ENCODE measurements at places on chromosomes 2 and 18.

DNA sequence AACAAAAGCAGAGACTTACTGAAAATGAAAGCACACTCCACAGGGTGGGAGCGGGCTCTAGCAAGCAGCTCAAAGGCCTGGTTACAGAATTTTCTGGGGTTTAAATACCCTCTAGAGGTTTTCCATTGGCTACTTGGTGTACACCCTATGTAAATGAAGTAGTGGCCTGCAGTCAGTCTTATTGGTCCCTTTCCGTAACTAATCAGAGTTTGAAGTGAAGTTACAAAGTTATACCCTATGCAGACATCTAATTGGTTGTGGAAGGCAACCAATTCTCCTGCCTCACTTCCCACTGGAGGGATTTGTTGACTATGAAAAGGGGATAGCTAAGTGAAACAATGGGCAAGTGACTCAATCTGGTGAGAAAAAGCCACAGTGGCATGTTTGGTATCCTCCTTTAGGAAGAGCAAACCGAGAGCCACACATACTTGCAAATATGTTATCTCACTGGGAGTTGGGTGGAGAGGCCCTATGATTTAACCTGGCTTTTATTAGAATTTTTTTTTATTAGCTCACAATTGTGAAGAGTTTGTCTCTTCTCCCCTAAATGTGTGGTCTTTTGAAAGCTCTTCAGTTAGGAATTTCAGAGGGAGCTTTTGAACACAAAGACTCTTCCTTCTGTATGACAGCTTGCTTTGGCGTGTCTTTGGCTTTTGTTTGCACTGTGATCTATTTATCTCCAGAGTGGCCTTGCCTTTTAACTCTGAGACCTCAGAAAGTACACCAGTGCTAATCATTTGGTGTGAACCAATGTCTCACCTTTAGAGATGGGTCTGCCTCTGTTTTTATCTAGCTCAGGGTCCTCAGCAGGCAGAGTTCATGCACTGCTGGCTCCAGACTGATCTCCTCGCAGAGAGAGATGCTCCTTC, 69.6 kb downstream of the MAP4K4 start:
- peak overlapping the region; percentile 51 for H3K27ac ChIP-seq
- H3K27me3 ChIP-seq, result no peaks in the 10 kb centered on the region
- H3K4me3 ChIP-seq, result peak overlapping the region; percentile 15
- no peak for DNase-seq
- H3K4me1 ChIP-seq, result peaks cover 67% of the 10 kb centered on the region

- DNase-seq, result no peak
- H3K36me3 ChIP-seq, result no peaks in the 10 kb centered on the region
- H3K4me3 ChIP-seq, result no peak overlapping the region
- H3K27ac ChIP-seq, result no peak overlapping the region
- H3K4me1 ChIP-seq, result no peaks in the 10 kb centered on the region
- H3K27me3 ChIP-seq, result no peaks in the 10 kb centered on the region
These were observed 1030.1 kb upstream of the POU3F3 start for GRCh38 chr2:103823847-103824246.

- no peak overlapping the region for H3K4me3 ChIP-seq
- H3K4me1 ChIP-seq, result no peaks in the 10 kb centered on the region
- H3K27me3 ChIP-seq, result no peaks in the 10 kb centered on the region
These were observed 43.0 kb upstream of the PID1 start for GRCh38 chr2:229314117-229314516.

GRCh38 chr2:85589181-85589580, 5.0 kb downstream of the VAMP5 start:
- DNase-seq, result no peak
- H3K4me3 ChIP-seq, result no peak overlapping the region
- H3K36me3 ChIP-seq, result no peaks in the 10 kb centered on the region
- no peaks in the 10 kb centered on the region for H3K27me3 ChIP-seq
- peak overlapping the region; percentile 64 for H3K27ac ChIP-seq

- DNase-seq, result no peak
- no peak overlapping the region for H3K27ac ChIP-seq
- H3K4me3 ChIP-seq, result no peak overlapping the region
- no peaks in the 10 kb centered on the region for H3K4me1 ChIP-seq
These were observed 317.8 kb upstream of the ZNF521 start for GRCh38 chr18:25669741-25670140.

DNA sequence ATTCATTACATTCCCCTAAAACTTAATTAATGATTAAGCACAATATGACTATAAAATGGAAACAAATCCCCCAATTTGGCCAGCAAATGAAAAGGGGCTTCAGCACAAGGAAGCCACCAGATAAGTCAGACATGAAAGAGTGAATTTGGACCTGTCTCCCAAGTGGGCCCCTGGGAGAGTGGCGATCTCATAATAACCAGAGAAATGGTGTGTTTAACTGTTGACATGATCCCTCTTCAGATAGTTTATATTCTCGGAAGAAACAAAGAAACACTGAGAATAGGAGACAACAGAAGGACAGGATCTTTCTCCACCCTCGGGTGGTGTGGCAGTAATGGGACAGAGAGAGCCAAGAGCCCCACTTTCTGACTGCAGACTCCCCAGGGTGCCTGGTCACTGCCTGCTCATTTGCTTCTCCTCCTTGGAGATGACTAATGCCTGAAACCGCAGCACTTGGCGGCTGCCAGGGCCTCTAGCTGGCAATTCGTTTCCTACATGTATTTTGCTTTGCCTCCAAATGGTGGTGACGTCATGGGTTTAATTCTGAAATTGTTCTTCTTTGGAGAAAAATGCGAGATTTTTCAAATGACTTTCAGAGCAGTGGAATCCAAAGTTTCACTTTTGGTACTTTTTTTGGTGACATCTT, 46.4 kb upstream of the SPP2 start:
- H3K4me1 ChIP-seq, result no peaks in the 10 kb centered on the region
- H3K27ac ChIP-seq, result no peak overlapping the region
- H3K36me3 ChIP-seq, result no peaks in the 10 kb centered on the region

GRCh38 chr2:45851576-45852304, 200.3 kb downstream of the PRKCE start:
- no peaks in the 10 kb centered on the region for H3K27me3 ChIP-seq
- no peak for DNase-seq
- no peak overlapping the region for H3K27ac ChIP-seq
- no peaks in the 10 kb centered on the region for H3K36me3 ChIP-seq

GRCh38 chr18:79047556-79048244, 21.5 kb upstream of the ATP9B start:
- H3K27ac ChIP-seq, result no peak overlapping the region
- no peaks in the 10 kb centered on the region for H3K36me3 ChIP-seq
- DNase-seq, result no peak
- H3K27me3 ChIP-seq, result no peaks in the 10 kb centered on the region
- H3K4me1 ChIP-seq, result no peaks in the 10 kb centered on the region
- H3K4me3 ChIP-seq, result no peak overlapping the region

GRCh38 chr2:6834163-6834562, 31.5 kb downstream of the CMPK2 start:
- H3K27ac ChIP-seq, result no peak overlapping the region
- no peaks in the 10 kb centered on the region for H3K4me1 ChIP-seq
- H3K36me3 ChIP-seq, result no peaks in the 10 kb centered on the region
- H3K4me3 ChIP-seq, result no peak overlapping the region

GRCh38 chr2:152715854-152716428, 1.3 kb downstream of the PRPF40A start:
- H3K4me1 ChIP-seq, result peaks cover 40% of the 10 kb centered on the region
- peaks cover 11% of the 10 kb centered on the region for H3K36me3 ChIP-seq
- no peaks in the 10 kb centered on the region for H3K27me3 ChIP-seq
- H3K4me3 ChIP-seq, result peak overlapping the region; percentile 95
- DNase-seq, result no peak
- H3K27ac ChIP-seq, result no peak overlapping the region

DNA sequence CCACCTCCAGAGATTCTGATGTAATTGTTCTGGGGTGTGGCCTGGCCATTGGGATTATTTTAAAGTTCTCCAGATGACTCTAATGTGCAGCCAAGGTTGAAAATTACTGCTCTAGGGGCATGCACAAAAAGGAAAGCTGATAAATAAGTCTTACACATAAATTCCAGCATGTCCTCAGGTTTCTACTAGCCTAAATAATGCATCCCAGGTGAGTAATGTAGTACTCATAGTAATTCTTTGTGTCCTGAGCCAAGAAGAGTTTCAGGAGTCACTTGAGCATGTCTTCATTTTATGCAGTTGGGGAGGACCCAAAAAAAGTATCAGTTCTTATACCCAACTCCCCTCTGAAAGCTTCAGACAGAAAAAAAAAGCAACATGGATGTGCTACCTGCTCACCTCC, 130.1 kb upstream of the SP5 start:
- no peaks in the 10 kb centered on the region for H3K27me3 ChIP-seq
- DNase-seq, result no peak
- H3K4me1 ChIP-seq, result no peaks in the 10 kb centered on the region
- H3K27ac ChIP-seq, result no peak overlapping the region
- no peak overlapping the region for H3K4me3 ChIP-seq

GRCh38 chr18:31105733-31106132, 3.5 kb upstream of the DSC2 start:
- no peaks in the 10 kb centered on the region for H3K4me1 ChIP-seq
- no peak for DNase-seq
- no peaks in the 10 kb centered on the region for H3K27me3 ChIP-seq
- H3K27ac ChIP-seq, result no peak overlapping the region
- no peaks in the 10 kb centered on the region for H3K36me3 ChIP-seq

GRCh38 chr2:233243348-233243747, 8.1 kb upstream of the ATG16L1 start:
- no peaks in the 10 kb centered on the region for H3K36me3 ChIP-seq
- no peak for DNase-seq
- no peak overlapping the region for H3K27ac ChIP-seq
- no peaks in the 10 kb centered on the region for H3K4me1 ChIP-seq
- no peak overlapping the region for H3K4me3 ChIP-seq
- H3K27me3 ChIP-seq, result no peaks in the 10 kb centered on the region

- H3K27ac ChIP-seq, result peak overlapping the region; percentile 52
- H3K27me3 ChIP-seq, result no peaks in the 10 kb centered on the region
- H3K4me1 ChIP-seq, result peaks cover 15% of the 10 kb centered on the region
These were observed 58.2 kb downstream of the ADI1 start for GRCh38 chr2:3460831-3461800.

DNA sequence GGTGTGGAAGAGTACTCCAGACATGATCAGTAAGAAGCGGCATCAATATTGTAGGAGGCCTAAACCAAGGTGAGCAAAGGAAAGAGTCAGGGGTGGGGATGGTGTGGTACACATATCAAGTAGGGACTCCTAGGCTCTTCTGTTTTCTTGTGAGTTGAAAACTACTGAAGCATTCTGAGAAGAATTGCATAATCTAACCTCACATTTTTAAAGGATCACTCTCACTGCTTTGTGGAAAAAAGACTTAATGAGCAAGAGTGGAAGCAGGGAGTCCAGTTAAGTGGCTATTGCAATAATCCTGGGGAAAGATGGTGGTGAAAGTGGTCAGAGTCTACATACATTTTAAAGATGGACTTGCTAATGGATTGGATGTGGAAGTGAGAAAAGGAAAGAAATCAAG, 899.5 kb upstream of the FAM98A start:
- H3K27ac ChIP-seq, result no peak overlapping the region
- no peaks in the 10 kb centered on the region for H3K27me3 ChIP-seq
- no peaks in the 10 kb centered on the region for H3K4me1 ChIP-seq
- H3K36me3 ChIP-seq, result no peaks in the 10 kb centered on the region
- H3K4me3 ChIP-seq, result no peak overlapping the region

- DNase-seq, result no peak
- H3K4me3 ChIP-seq, result no peak overlapping the region
- no peaks in the 10 kb centered on the region for H3K36me3 ChIP-seq
These were observed 365.5 kb downstream of the FIGN start for GRCh38 chr2:163370169-163370886.

DNA sequence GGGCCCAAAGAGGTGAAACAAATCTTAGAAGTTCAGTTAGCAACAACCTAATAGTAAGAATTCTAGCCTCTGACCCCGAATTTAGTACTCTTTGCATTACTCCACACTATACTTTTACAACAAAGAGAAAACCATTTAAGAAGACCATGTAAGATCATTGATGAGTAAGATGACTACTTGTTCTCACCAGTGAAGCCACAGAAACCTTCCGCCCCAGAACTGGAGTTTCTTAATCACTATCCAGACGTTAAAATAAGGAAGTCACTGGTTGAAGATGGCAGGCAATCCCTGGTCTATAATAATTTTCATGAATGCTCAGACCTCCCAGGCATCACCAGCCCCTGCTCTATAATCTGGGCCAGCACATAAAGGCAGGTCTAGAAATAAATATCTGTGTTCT, 95.0 kb downstream of the TMEM163 start:
- H3K4me1 ChIP-seq, result no peaks in the 10 kb centered on the region
- no peaks in the 10 kb centered on the region for H3K27me3 ChIP-seq
- DNase-seq, result no peak
- H3K27ac ChIP-seq, result no peak overlapping the region
- H3K36me3 ChIP-seq, result no peaks in the 10 kb centered on the region

DNA sequence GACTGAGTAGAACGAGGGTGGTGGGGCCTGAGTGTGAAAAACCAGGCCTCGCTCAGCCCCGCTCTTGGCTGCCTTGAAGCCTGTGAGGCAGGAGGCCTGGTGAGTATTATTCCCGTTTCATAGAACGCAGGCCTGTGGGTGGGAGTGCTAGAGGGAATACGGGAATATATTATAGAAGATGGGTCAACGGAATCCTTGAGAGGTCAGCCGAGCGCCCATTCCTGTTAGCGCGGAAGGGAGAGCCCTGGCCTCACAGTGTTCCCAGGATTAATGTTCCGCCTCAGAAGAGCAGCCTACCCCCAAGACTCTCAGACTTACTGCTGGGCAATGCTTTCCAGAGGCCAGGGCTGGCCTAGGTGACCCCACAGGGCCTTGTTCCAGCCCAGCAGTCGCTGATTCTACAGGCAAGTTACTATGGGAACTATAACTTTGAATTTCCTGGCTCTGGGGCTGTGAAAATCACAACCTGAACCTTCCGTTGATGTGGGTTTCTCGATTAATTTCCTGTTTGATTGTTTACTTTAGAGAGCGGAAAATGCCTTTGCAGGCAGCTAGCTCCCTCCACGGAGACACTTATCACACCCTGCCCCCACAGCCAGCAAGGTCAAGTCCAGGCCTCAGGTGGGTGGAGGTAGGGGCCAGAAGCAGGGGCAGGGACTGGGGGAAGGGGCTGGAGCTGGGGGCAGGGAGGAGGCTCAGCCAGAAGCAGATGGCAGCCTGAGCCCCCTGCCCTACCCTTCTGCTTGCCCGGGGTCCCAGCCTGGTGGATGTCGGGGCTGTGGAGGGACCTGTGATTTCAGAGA, 108.3 kb downstream of the SMAD7 start:
- H3K36me3 ChIP-seq, result peaks cover 4% of the 10 kb centered on the region
- no peaks in the 10 kb centered on the region for H3K4me1 ChIP-seq
- no peaks in the 10 kb centered on the region for H3K27me3 ChIP-seq
- peak; percentile 63 for DNase-seq
- peak overlapping the region; percentile 89 for H3K27ac ChIP-seq

- H3K27ac ChIP-seq, result no peak overlapping the region
- H3K36me3 ChIP-seq, result peaks cover 6% of the 10 kb centered on the region
- DNase-seq, result no peak
These were observed 44.0 kb downstream of the STEAP3 start for GRCh38 chr2:119267604-119268003.

Measured in tibial artery (tissue), 4 donors.